T-helper 2 cell (primary cell): ENCODE measurements at places on chromosomes 7 and 10.

DNA sequence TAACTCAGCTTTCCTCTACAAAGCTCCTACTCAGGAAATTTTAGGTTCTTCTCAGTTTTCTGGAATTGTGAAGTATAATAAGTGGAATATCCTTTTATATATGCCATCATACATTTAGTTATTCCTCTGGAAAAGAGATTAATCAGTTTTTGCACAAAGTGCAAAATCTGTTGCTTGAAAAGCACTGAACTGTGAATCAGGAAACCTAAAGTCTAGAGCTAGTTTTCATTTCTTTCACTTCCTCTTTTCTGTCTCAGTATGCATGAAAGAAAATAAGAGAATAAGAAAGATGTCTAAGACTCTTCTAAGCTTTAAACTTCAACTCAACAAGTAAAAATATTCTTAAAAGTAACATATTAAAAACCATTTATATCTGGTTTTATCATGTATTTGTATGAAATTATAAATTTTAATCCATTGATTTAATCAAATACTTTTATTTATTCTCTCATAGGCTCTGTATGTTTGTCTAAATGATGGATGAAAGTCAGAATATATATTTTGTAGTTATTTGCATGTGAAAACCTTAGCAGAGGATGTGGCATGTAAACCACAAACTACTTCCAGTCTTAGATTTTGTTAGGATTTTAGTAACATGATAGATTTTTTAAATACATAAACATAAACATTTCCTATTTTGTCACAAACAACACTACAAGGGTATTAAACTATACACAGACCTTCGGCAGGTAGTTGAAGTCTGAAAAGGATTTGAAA, 1073.0 kb downstream of the XPNPEP1 start:
- DNase-seq = no peak

DNA sequence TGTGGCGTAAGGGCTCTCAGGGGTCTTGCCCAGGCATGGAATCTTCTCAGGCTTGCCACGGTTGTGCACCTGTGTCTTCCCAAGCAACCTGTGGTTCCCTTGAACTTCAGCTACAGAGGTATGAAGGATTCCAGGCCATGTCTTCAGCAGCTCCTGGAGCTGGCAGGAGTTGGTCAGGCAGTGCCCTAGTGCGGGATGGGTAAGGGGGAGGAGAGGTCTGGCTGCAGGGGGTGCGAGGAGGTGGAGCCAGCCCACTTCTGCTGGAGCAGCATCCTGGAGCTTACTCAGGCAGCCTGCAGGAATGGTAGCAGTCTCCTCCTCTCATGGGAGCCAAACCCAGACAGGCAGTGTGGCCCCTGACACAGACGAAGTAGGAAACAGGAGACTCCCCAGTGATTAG, 3.8 kb upstream of the TRIL start:
- no peak for DNase-seq

- DNase-seq = no peak
Measured at GRCh38 chr7:133016604-133017003, 65.3 kb downstream of the CHCHD3 start.

GRCh38 chr7:127920787-127921438, 110.3 kb downstream of the LRRC4 start:
- DNase-seq = no peak

- DNase-seq = no peak
Measured at GRCh38 chr10:79130846-79131245, 62.1 kb downstream of the ZMIZ1 start.
